ENCODE measurements at places on chromosomes 7 and 10.
A peak's percentile ranks its signal among the peaks of the same experiment; 100 is the strongest.

GRCh38 chr7:139960157-139960556 is 102.6 kb downstream of the PARP12 start:
- DNase-seq, result no peak

DNA sequence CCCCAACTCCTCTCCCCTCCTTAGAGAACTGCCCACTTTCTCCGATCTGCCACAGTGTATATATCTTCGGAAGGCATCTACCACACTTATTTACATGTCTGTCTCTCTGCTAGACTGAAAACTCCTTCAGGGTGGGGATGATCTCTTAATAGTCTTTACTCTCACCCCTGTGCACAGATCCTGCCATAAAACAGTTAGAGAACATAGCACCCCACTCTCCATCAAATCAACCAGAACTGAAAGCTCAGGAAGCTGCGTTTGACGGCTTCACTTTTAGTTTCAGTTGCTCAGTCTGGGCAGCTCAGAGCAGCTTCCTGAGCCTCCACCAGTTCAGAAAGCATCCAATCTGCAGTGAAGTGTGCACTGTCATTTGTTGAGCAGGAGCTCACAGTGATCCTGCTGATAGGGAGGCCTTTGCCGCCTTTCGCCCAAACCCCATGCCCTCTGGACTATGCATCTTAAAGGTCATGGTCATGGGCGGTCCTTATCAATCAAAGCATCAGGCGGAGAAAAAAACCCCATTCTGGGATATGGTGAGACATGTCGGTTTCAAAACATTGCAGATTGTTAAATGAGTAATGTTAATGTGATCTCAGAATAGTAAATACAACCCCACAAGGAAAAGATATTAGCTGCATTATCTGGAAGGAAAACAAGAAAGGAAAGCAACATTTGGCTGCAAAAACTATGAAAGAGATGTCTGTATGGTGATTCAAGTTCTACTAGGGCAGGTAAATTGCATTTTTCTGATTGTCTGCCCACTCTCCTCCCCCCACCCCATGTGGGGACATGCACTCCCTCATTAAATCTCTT is 167.1 kb upstream of the ADO start:
- no peak for DNase-seq

DNA sequence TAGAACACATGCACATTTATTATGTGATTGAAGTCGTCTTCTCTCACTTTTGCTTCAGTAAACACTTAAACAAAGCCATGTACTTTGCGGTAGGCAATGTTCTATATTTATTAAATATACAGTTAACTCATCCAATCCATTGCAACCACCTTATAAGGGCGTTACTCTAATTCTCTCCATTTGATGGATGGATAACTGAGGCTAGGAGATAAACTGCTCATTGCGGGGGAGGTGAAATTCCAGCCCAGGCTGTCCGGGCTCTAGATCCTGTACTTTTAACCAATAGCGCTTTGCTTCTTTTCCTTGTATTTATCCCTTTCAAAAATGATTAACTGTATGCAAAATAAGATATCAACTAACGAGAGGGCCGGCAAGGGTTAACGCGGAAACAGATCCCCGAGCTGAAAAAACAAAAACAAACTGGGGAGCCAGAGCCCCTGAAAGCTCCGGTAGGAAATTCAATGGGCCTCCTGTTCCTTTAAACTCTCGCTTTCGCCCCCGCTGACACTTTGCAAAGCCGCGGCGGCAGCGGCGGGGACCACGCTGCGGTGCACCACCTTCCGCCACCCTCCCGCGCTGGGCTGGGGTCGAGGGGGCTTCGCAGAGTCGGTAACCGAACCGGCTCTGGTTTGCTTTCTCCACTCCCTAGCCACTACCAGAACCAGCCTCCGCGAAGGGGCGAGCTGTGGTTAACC is 1.0 kb upstream of the PLXDC2 start:
- peak; percentile 45 for DNase-seq

DNA sequence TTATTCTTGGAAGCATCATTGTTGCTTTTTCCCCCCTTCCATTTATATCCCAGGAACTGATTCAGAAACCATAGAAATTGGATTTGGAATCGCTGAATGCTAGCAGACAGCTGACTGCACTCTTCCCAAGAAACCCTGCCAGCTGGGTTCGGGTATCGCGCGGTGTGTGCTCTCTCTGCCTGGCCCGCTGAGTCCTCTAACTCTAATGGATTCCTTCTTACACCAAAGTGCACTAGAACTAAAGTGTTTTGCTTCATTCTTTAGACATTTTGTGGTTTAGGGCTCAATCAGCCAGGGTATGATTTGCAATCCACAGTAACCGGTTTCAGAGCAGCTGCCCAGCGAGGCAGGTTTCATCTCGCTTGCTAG is 92.2 kb downstream of the EGFR start:
- DNase-seq, result no peak

DNA sequence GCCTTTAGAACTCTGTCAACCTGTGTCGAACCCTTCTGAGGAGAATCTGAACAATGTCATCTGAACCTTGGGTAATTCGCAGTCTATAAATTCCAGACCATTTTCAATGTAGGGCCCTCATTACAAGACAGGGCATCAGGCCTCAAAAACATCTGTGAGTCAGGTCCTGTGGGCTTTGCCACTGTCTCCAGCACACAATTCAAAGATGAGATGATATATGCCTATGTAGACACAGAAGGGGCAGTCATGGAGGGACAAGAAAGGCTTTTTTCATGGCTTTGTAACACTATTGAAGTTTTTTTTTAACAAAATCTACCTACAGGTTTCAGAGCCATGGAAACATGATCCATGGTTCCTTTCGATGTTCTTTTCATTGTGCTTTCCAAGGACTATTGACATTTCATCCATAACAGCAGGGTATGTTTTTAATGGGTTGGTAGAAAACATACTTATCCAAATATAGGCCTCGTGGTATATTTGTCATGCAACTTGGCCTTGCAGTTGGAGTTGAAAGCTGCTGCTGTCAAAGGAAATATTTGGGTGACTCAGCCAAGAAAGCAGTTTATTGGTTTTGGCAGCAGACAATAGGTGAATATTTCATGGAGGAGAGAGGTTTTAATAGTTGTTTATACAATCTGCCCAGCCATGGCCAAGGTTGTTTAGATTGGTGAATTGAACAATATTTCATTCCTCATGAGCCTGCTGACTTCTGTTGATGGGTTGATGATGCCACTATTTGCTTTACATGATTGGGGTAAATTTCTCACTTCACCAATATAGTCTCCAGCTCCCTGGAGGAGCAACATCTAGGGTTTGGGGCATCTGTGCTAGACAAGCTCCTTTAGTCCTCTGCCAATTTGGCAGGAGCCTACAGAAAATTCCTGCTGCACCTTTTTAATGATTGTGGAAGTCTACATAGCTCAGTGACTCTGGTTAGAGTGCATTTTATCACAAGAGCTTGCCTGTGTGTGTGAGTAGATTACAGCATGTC is 158.4 kb upstream of the TMEM72 start:
- DNase-seq, result no peak

DNA sequence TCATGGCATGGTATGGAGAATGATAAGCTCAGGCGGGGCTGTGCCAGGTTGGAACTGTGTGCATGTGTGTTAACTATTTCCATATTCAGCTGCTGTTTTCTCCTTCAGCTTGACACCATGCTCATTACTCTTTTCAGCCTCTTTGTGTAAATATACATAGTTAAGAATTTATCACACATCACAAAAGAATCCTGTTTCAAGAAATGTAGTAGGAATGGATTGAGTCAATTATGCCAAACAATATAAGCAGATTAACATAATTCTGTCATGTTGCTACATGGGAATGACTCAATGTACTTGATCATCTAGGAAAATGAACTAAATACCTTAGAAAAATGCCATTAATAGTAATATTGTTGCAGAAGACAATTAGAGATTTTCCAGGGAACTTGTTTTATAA is 687.4 kb downstream of the PARD3 start:
- DNase-seq, result no peak

DNA sequence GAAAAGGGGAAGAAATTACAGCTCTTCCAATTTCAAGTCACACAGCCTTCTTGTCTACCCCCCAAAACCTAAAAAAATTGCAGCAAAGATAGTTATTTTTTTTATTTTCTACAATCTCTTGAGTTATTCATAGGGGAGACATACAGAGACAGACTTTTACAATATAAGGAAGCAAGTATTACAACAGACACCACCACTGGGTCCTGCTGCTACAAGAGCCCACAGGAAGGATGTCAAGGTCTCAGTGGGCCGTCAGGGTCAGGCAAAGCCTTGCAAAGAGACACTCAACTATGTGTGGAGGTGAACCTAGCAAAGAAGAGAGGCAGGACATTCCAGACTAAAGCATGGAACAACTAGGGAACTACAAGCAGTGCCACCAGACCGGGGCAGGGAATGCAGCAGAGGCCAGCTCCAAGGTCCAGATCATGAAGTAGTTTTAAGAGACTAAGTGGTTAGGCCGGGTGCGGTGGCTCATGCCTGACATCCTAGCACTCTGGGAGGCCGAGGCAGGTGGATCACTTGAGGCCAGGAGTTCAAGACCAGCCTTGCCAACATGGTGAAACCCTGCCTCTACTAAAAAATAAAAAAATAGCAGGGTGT is 28.2 kb upstream of the ZCCHC24 start:
- DNase-seq, result no peak

- DNase-seq, result no peak
These were observed 43.9 kb downstream of the SH3PXD2A start for GRCh38 chr10:103811463-103811862.

- no peak for DNase-seq
These were observed 45.9 kb downstream of the TMEM270 start for GRCh38 chr7:73906874-73907273.

DNA sequence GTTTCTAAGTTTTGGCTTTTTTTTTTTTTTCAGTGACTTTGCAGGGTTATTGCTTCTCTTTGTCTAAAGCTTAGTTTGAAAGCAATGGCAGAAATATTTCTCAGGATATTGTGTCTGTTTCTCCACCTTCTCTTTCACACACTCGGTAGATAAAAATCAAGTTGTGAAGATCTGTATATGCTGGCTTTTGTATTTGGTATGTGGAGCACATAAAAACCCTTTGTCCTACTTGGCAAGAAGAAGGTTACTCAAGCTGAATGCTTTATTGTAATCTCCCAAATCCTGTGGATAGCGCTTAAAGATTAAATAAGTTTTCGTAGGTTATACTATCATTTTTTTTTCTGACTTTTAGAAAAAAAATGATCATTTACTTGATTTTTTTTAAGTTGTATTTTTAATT is 172.4 kb downstream of the CDCA7L start:
- no peak for DNase-seq

DNA sequence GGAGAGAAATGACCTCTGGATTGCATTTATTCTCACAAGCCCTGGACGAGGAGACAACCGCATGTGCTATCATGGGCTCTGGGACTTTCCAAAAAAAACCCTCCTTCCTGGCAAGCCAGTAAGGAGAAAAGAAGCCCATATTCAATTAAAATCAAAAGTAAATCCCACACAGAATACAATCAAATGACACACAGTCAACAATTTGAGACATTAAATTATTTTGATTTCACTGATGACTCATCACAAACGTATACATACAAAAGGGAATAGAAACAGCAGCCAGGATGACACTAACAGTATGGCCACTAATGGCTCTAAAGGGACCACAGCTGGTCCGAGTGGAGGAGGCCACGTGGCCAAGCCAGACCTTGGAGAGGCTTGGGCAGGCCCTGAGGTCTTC is 24.9 kb downstream of the LRRC20 start:
- no peak for DNase-seq

DNA sequence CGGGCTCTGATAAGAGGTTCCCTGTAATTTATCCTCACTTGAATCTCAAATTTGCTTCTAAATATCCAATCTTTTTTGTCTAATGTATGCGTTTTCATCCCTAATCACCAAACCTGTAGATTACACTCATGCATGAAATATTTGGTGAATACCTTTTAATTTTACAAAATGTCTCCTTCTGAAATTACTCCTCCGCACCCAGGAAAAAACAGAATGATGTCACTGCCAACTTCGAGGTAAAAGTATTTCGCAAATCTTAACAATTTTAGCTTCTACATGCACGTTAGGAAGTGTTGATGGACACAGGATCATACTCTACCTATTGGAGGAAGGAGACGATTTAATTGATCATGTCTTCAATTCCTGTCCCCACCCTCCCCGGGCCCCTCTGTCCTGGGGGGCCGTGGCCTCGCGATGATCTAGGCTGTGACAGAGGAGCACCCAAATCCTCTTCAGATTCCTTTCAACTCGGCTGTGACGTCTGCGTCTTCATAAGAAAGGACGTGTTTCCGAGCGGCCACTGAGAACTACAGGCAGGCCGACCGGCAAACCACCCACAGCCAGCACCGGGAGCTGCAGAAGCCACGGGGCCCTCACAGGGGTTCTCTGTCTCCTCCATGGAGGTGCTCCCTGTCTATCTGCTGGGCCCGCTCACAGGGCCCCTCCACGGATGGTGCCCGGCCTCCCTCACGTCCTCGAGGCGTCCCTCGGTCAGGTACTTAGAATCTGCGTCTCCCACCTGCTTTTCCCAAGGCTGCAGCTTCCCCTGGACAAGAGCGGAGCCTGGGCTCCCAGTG is 8.7 kb upstream of the FAM20C start:
- no peak for DNase-seq

DNA sequence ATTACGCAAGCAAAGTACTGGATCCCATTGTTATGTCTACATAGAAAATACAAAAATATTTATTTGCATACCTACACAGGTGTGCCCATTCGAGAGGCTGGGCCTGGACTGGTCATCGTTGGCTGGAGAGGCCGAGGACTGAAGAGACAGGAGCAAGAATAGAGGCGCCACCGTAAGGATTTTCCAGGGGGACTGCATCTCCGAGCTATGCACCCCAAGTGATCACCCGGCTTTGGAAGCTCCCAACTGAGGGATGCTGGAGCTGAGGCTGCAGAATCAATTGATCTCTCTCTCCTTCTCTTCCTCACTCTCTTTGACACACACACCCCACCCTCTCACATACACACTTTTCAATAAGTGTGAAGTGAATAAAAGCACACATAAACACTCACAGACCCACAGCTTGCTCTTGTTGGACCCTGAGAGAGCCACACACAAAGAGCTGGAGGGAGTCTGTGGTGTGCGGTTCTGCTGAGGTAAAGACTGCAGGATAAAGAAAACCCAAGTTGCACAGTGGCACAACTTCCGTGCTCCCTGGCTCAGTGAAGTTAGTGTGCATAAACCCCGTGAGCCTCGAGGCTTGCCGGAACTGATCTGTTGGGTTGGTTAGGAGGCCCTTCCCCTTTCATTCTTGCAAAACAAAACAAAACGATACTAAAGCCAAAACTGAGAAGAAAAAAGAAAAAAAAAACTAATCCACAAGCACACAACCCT is at the start of gene AOAH:
Gene AOAH, minus strand, starts transcription at position 544 of the 714 bp plus-strand sequence. Its CDS starts 346 bp downstream, at position 198.
- peak; percentile 56 for DNase-seq

- peak; percentile 65 for DNase-seq
These were observed 7.6 kb upstream of the ORAI2 start for GRCh38 chr7:102425639-102426267.

GRCh38 chr7:134714470-134715205 is 64.8 kb upstream of the CALD1 start:
- no peak for DNase-seq

GRCh38 chr10:486666-487322 is 202.7 kb downstream of the DIP2C start:
- DNase-seq, result no peak

- no peak for DNase-seq
These were observed 223.3 kb upstream of the GPR26 start for GRCh38 chr10:123442901-123443300.
